ENCODE measurements at places on chromosomes 13 and 19.

DNA sequence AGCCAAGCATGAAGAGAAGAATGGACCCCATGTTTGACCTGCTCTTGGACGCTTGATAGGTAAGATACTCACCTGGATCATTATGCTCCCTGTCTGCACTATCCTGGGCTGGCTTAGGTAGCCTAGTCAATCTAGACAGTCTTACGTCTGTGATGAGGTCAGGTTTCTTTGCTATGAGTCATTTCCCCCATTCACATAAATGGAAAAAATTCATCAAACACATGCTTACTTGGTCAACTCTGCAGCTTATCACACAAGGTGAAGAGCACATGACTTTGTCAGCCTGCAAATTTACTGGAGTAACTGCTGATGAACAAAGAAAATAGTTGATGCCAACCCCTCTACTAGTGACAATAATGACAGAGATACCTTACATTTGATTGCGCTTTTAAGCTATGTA, 170.0 kb downstream of the NUFIP1 start:
- peaks cover 30% of the 10 kb centered on the region for H3K27me3 ChIP-seq
- DNase-seq: no peak
- H3K4me1 ChIP-seq: no peaks in the 10 kb centered on the region
- H3K27ac ChIP-seq: no peak overlapping the region
- H3K4me3 ChIP-seq: no peak overlapping the region
- no peaks in the 10 kb centered on the region for H3K36me3 ChIP-seq

DNA sequence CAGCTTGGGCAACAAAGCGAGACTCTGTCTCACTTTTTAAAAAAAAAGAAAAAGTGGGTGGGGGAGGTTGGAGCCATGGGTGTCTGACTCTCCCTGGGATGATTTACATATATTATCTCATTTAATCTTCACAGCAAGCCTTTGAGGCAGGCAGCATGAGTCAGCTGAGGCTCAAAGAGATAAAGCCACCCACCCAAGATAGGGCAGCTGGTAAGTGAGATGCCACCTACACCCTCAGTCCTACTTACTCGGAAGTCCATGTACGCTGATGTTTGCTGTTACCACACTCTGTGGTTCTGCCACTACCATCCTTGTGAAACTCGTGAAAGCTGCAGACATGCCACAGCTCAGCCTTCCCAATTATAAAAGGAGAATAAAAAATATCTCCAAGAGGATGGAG, 142.0 kb upstream of the TSHZ3 start:
- H3K36me3 ChIP-seq: no peaks in the 10 kb centered on the region
- H3K27me3 ChIP-seq: no peaks in the 10 kb centered on the region
- DNase-seq: no peak
- H3K27ac ChIP-seq: no peak overlapping the region
- H3K4me3 ChIP-seq: no peak overlapping the region

- no peak overlapping the region for H3K4me3 ChIP-seq
- H3K27ac ChIP-seq: no peak overlapping the region
- H3K4me1 ChIP-seq: peaks cover 11% of the 10 kb centered on the region
- H3K36me3 ChIP-seq: no peaks in the 10 kb centered on the region
- H3K27me3 ChIP-seq: peaks cover 79% of the 10 kb centered on the region
- no peak for DNase-seq
Observed at GRCh38 chr13:110576736-110577476, 15.4 kb upstream of the RAB20 start.

GRCh38 chr13:27794368-27794691, 2.0 kb downstream of the GSX1 start:
- H3K4me1 ChIP-seq: peaks cover 42% of the 10 kb centered on the region
- H3K4me3 ChIP-seq: peak overlapping the region; percentile 50
- no peak for DNase-seq
- peaks cover 93% of the 10 kb centered on the region for H3K27me3 ChIP-seq

DNA sequence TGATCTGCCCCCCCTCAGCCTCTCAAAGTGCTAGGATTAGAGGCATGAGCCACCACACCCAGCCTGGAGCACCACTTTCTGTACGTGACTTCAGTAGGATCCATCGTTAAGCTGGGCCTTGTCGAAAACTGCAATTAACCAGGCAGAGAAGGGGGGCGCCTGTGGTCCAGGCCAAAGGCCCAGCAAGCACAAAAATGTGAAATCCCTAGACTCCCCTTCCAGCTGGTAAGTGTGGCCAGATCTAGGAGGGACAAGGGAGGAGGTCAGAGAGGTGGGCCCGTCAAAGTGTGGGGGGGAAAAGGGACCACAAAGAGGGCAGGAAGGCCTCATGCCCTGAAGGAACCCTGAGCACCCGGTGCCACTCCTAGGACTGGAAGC, 13.8 kb downstream of the DDX39A start:
- H3K27me3 ChIP-seq: no peaks in the 10 kb centered on the region
- peak overlapping the region; percentile 34 for H3K4me3 ChIP-seq
- DNase-seq: no peak
- peaks cover 94% of the 10 kb centered on the region for H3K36me3 ChIP-seq
- H3K4me1 ChIP-seq: peaks cover 49% of the 10 kb centered on the region
- H3K27ac ChIP-seq: peak overlapping the region; percentile 95

GRCh38 chr13:71368336-71368735, 498.7 kb downstream of the DACH1 start:
- DNase-seq: no peak
- no peaks in the 10 kb centered on the region for H3K4me1 ChIP-seq
- H3K36me3 ChIP-seq: no peaks in the 10 kb centered on the region
- no peak overlapping the region for H3K27ac ChIP-seq

All from central memory CD8-positive, alpha-beta T cell (primary cell).